ENCODE measurements at places on chromosomes 7 and 10. TPM values are rescaled to one million over a fixed set of nuclear protein-coding genes. Genes with fewer than 3 reads are reported as not detected.
A peak's percentile ranks its signal among the peaks of the same experiment; 100 is the strongest.

GRCh38 chr7:158237672-158238335 is 349.8 kb downstream of the PTPRN2 start:
- DNase-seq = no peak

GRCh38 chr10:115503546-115503945 is 410.4 kb downstream of the ATRNL1 start:
- DNase-seq = peak; percentile 16

- DNase-seq = peak; percentile 90
These were observed 10.0 kb upstream of the PCGF5 start for GRCh38 chr10:91210435-91210834.

DNA sequence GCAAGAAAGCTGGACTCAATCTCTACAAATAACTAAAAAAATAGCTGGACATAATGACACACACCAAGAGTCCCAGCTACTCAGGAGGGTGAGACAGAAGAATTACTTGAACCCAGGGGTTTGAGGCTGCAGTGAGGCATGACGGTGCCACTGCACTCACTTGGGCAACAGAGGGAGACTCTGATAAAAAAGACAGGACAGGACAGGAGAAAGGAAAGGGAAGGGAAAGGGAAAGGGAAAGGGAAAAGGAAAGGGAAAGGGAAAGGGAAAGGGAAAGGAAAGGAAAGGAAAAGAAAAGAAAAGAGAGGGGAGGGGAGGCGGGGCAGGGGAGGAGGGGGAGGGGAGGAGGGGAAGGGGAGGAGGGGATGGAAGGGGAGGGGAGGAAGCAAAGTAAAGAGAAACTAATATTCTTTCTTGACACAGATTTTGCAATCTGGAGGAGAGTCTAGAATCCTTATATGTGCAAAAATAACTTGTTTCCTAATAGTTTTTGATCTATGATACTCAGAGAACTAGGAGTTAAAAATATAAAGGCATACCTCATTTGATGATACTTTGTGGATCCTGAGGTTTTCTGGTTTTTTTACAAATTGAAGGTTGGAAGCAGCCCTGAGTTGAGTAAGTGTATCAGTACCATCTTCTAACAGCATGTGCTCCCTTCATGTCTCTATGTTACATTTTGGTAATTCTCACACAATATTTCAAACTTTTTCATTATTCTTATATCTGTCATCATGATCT is 8.0 kb downstream of the SAR1A start:
- no peak for DNase-seq

- peak; percentile 66 for DNase-seq
These were observed 534 bp upstream of the ACBD5 start for GRCh38 chr10:27241010-27241651.

- no peak for DNase-seq
These were observed 12.3 kb downstream of the ESYT2 start for GRCh38 chr7:158816995-158817394.

Gene VENTX
- total RNA-seq = not detected

Gene GNG11
- 1.2 TPM for total RNA-seq

Gene TMEM229A
- total RNA-seq = not detected
